ENCODE measurements at places on chromosomes 13 and 19.

DNA sequence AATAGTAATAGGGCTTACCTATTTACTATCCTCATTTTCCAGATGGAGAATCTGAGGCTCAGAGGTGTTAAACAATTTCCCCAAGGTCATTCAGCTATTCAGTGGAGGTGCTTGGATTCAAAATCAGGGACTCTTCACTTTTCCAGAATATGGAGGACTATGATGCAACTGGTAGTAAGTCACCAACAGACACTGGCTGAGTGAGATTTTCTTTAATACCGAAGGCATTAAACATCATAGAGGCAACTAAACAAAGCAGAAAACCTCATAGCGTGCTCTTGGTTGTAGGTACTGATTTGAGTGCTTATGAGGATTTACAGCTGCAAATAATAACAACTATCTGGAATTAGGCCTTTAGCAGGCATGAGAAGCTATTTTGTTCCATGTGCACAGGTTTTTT, 134.4 kb downstream of the DLEU7 start:
- DNase-seq, result no peak

- no peak for DNase-seq
These were observed 30.8 kb downstream of the CCNE1 start for GRCh38 chr19:29842471-29843179.

- no peak for DNase-seq
These were observed 3.0 kb upstream of the PGLYRP1 start for GRCh38 chr19:46025835-46026234.

GRCh38 chr13:73300718-73301425, 242.1 kb downstream of the KLF5 start:
- DNase-seq, result no peak

- DNase-seq, result no peak
These were observed 11.5 kb downstream of the SLC25A23 start for GRCh38 chr19:6448045-6448444.

DNA sequence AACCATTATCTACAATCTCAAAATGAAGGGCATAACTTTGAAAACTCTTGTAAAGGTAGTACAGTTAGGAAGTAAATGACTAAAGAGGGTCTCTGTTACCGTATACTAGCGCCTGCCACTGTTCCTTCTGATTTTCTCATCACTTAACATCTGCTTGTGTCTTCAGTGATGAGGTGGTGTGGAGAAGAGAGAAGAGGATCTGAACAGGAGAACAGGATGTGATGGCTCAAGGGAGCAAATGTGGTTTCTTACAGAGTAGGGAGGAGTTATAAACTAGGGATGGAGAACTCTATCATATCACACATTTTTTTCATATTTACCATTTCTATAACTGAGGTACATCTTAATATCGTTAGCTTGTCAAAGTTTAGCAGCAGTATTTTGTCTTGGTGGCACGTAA, 1.1 kb downstream of the KCTD4 start:
- DNase-seq, result no peak

DNA sequence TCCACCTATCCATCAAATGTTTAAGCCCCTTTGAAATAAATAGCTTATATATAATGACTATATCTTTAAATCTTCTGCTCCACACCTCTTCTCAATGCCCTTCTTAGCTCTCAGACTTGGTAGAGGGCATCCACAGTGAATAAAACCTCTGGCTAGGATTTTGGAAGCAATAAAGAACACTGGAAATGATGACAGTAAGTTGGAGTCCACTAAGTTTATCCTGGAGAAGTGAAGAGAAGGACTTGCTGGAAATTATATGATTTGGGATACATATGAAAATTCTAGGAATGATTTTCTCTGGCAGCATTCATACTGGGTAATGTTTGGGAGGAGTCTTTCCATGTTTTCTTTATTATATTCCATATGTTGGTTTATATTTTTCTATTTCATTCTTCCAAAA, 133.5 kb upstream of the KL start:
- DNase-seq, result no peak

DNA sequence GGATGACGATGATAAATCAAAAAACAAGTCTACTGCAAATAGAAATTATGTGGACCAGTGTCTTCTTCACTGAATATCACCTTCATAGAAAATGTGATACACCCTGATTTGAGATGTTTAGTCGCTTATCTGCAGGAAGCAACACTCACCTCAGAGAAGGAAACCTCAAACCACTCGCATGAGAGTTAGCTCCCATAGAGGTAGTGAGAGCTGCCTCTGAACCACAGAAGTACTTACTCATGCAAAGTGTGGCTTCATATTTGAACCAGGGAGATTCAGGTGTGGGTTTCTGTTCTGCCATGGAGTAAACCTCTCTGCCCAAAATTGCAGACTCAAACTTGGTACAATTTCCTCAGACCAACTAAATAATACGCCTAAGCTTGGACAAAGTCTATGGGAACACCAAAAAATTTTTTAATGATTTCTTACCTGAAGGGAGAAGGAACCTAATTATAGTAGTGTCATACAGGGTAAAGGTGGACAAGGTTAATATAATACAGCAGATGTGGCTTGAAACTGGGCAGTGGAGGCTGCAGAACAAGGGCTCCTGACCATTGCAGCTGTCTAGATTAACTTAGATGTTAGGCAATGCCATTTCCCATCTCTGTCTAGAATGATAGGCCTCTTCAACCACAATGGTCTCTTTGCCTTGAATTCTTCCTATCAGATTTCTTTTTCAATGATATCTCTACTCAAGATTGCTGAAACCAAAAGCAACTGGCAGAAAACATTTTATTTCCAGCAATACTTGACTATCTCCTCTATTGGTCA, 29.6 kb upstream of the RCBTB2 start:
- DNase-seq, result peak; percentile 40

GRCh38 chr13:89688918-89689317, 1658.6 kb upstream of the MIR17HG start:
- no peak for DNase-seq

GRCh38 chr13:75512253-75512652, 25.4 kb downstream of the COMMD6 start:
- no peak for DNase-seq

DNA sequence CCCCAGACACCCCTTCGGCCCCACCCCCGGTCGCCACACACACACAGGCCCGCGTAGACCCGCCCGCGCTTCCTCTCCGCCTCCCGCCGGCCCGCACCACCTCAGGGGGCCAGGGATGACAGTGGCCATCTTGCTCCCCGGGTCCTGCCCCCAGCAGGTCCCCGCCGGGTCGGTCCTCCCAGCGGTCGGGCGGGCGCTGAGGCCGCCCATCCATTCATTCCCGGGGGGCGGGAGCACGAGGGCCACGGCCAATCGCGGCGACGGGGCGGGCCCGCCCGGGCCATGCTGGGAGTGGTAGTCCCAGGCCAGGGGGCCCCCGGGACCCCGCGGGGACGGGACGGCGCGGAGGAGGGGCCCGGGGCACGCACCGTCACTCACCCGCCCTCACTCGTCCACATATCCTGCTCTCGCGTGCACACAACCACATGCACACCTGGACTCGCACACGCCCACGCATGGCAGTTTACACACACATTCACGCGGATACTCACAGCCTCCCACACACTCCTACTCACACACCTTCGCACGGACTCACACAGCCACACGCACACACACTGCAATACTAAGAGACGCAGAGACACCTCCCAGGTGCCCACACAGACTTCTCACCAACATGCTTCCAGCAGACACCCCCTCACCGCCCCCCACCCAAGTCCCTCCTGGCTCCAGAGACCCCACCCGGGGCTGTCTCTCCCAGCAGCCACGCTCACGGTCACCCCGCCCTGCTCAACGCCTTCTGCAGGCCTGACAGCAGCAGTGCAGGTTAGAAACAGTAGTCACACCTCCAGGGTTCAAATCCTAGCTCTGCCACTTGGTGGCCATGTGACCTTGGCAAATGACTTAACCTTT, at the start of gene DPF1:
TSS of gene DPF1 (minus strand) at position 209 of the 849 bp plus-strand sequence. CDS start at position 129, 80 bp downstream.
- DNase-seq, result no peak

GRCh38 chr13:39527961-39528660, 74.9 kb downstream of the LHFPL6 start:
- DNase-seq, result no peak

DNA sequence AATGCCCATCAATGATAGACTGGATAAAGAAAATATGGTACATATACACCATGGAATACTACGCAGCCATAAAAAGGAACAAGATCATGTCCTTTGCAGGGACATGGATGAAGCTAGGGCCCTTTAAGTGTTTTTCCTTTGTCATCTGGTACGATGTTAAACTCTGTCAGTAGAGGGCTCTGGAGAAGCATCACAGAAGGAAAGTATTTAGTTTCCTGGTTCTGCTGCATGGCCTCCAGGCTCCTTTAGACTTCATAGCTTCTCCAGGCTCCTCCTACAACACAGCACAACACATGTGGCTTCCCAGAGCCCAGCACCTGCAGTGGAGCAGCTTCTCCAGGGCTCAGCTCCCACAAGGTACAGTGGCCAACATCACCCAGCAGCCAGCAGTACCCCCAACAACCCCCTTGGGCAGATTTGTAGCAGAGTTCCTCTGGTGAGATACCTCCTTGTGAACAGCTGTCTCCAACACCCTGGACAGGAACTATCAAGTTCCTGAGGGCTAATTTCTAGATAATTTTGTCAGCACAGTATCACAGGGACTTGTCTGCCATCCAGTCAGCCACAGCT, 63.4 kb downstream of the KCTD12 start:
- no peak for DNase-seq

GRCh38 chr19:38549061-38549460, 68.7 kb downstream of the MAP4K1 start:
- DNase-seq, result no peak

DNA sequence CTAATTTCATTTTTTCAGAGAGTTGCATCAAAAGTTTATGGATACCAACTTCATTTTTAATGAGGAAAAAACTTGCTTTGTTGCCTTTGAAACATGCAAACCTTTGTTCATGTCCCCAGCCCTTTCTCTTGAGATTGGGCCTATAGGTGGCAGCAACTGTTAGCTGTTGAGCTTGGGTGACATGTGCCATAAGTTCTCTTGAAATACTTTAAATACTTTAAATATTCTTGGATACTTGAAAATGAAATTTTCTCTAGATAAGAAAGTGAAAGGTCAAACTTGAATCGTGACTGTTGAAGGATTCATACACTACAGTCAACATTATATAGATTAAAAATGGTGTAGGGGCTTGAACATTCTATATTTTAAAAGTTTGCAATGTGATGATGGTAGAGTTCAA, 294.9 kb downstream of the NDFIP2 start:
- DNase-seq, result no peak

DNA sequence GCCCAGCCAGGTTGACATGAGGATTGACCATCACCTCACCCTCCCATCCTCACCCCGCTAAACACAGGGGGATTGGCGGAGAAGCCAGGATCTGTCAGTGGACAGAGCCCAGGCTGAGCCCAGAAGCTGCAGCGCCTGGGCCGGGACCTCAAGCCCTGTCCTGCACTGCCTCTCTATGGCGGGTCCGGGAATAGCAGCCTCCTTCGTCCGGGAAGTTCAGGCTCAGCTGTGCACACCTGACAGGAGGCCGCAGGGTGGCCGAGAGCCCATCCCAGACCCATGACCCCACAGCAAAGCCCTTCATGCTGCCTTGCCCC, 67.8 kb downstream of the SPACA7 start:
- no peak for DNase-seq

DNA sequence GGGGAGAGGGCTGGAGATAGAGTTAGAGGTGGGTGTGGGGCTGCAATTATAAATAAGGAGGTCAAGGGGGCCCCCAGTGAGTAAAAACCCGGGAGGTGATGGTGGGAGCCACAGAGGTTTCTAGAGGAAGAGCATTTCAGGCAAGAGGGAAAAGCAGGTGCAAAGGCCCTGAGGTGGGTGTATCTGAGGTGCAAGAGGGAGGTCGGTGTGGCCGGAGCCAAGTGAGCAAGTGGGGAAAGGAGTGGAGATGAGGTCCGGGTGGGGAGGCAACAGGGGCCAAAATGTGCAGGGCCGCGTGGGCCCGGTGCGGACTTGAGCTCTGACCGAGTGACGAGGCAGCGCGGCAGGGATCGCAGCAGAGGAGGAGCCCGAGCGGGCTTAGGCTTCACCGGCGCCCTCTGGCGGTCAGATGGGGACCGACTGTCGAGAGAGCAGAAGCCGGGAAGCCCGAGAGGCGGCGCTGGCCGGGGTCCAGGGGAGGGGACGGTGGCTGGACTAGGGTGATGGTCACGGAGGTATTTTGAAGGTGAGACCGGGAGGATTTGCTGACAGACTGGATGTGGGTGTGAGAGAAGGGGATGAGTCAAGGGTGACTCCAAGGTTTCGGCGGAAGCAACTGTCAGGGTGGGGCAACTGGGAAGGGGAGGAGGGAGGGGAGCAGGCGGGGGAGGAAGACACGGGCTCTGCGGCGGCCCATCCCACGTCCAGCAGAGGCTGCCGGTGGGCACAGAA, 17.7 kb upstream of the SPACA4 start:
- peak; percentile 82 for DNase-seq

- DNase-seq, result no peak
These were observed 110.9 kb upstream of the ARGLU1 start for GRCh38 chr13:106678646-106679418.

DNA sequence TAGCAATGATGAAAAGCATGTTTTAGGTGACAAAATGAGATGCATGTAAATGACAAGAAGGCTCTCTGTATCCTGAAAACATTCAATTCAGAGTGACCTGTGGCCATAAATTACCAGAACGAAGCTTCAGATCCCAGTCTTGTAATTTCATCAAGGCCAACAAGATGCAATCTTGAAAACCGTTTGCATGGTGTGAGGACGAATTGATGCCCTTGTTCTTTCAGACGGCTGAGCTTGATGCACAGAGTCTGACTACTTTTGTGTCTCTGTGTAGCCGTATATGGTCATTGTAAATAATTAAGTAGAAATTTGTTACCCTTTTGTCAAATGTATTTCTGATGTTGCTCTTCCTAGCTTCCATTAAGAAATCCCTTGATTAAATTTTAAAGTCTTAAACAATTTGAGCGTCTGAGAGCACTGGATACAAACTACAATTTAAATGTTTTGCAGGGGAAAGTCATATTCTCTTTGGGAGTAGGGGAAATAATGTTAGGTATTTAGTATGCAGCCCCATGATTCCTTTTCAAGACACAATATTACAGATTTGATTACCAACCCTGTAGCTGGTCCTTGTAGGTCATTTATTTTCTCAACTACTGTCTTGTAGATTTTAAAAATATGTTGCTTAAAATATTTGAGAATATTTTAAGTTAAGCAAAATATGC, 125.8 kb upstream of the PCDH9 start:
- no peak for DNase-seq

- no peak for DNase-seq
These were observed 127.8 kb upstream of the SPACA7 start for GRCh38 chr13:112248406-112248760.

- no peak for DNase-seq
These were observed 6.8 kb upstream of the ACP7 start for GRCh38 chr19:39077323-39077722.

DNA sequence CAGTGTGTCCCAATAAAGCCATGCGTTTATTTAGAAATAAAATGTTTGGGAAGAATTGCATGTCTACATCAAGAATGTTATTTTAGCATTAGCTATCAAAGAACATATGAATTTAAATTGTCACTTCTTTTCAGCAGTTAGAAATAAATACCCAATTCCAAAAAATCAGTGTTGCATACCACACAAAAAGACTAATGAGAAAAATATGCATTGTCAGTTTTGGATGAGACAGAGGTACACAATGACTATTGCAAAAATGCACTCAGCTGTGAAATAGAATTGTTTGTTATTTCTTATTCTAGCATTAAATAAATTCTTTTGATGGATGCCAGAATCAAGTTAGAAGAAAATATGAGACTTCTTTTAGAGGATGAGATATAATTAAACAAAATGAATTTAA, 833.9 kb downstream of the SLITRK1 start:
- no peak for DNase-seq

Measured in stimulated activated CD8-positive, alpha-beta memory T cell treated with anti-CD3 and anti-CD28 coated beads, Interleukin-4, amount 100 ng/mL, for 4 hours (primary cell).